Central memory CD8-positive, alpha-beta T cell (primary cell): ENCODE measurements at places on chromosomes 7 and 10.

DNA sequence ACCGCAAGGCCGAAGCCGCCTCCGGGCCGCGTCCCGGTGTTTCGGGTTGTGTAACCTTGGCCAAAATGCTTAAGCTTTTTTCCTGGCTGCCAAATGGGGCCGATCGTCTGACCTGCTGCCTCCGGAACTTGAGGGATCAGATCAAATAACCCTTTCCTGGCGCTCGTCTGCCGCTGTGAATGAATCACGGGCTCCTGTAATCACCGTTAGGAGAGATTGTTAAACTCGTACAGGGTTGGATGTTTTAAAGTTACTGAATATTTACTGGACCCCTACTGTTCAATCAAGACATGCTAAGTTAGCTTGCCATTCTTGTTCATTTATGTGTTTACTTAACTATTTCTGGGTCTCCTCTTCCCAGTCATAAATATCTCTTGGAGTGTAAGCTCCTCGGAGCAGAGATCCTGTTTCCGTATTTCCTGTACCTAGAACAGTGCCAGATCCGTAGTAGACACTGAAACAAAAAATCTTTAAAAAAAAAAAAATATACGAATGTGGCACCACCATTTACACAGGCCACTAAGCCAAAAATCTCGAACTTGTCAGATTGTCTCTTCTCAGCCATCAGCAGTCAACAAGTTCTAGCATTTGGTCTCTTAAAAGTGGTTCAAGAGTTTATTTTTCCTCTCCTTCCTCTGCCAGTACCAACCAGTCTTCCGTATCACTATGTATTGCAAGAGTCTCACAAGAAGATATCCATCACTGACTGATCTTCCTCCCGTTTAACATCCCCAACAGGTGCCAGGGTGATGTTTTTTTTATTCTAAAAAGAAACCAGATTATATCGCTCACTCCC is 650 bp upstream of the TM9SF3 start:
- no peak for DNase-seq

DNA sequence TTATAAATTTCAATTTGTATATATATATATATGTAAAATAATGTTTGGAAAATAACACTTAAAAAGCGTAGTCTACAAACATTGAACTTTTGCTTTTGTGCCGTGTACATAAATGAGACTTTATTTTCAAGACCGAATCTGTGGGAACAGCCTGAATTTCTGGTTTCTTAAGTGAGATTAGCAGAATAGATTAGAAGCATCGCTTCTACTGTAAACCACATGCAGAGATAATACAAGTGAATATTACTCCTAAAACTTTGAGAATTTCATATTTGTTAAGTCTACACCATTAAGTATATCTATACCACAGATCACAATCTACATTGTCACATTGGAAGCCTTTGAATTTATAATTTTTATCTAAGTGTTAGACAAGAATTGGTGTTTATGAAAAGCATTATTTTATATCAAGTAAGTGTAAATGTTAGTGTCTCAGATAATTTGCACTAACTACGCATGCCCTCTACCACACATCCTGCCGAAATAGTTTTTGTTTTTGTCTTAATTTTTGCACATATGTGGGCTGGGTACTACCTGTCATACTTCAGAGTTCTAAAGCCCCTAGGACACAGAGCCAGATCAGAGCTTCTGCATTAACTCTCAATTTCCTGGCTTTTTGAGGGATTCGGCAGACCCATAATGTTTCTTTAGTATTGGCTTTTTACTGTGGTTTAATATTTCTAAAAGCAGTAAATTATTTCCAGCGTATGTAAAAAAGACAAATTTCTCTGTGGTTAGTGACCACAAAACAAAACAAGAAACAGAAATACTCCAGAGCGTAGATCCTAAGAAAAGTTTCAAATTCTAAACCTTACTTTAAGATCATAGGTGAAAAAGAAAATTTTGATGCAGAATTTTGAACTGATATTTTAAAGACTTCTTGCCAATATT is 20.0 kb downstream of the TWIST1 start:
- no peak for DNase-seq

DNA sequence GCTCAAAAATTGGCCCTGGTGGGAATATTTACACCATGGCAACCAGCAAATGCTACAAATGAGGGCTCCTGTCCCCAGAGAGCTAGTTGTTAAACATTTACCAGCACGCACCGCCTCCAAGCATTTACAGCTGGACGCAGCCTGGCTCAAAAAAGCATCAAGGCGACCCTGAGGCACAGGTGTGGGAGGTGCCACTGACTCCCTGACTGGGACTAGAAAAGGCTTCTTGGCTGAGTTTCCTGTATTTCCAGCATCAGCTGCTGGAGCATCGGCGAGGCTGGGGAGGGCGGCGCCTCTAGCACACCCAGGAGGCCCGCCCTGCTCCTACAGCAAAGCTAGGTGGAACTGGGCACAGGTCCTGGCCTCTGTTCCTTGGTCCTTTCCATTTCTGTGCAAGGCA is 43.5 kb upstream of the ZRANB1 start:
- no peak for DNase-seq

DNA sequence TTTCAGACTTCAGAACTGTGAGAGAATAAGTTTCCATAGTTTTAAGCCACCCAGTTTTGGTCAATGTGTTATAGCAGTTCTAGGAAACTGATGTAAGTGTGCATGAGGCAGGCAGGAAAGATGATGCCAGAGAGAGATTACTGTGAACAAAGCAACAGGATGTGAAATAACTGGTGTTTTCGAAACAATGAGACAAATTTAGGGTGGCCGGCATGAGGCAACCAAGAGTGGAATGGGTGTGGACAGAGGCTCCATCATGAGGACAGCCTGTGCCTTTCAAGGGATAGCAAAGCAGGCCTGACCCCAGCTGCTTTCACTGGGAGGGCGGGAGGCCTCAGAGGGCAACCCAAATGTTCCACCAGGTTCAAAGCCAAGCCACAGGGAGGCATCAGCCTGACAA is 67.3 kb upstream of the UCN3 start:
- DNase-seq = no peak

DNA sequence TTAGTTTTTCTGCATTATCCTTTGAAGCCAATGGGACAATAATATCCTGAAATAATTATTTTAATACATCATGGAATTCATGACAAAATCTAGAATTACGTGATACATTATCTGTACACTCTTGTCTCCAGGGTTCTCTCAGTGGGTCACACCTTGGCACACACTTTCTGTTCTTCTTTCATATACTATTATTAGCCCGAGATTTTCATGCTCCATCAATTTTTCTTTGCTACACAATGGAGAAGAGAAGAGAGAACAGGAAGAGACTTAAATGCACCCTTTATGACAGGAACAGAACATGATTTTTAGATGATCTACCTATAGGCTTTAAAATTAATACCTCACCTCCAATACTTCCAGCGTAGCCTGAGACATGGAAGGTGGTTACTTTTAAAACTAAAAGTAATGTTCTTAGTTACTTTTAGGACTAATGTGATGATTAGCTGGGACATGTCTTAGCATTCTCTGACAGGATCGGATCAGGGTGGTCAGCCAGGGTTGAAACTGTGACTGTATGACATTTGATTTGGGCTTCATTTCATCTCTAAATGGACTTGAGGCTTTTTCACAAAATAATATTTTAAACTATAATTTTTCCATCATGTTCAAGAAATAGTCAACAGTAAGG is 148.2 kb upstream of the WNT16 start:
- no peak for DNase-seq

DNA sequence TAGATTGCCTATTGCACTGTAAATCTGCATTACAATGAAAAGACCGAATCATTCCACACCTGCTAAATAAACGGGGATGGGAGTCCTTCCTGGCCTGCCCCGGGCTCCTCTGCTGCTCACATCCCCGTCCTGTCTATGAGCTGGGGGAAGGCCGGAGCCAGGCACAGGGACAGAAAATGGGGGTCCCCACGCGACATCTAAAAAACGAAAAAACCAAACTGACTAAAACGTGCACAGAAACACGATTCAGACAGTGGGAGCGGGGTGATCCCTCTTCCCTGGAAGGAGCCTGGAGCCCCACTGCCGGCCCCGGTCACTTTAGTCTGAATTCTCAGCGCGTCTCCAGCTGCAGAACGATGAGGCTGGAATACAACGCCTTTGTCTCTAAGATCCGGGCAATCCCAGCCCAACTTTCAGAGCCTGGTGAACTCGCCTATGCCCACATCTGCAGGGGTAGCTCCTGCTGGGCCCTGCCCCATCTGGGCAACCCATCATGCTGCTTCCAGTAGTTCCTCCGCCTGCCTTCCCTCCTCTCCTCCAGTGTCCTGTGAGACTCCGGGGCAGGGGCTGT is 78.0 kb downstream of the ADARB2 start:
- no peak for DNase-seq

- no peak for DNase-seq
Observed at GRCh38 chr10:93542358-93542791, 24.1 kb upstream of the FFAR4 start.

- DNase-seq = no peak
Observed at GRCh38 chr10:35778306-35778705, 136.2 kb upstream of the FZD8 start.
